AG04450 (cell line): ENCODE measurements at places on chromosomes 1 and 21. TPM values are rescaled to one million over a fixed set of nuclear protein-coding genes. Genes with fewer than 3 reads are reported as not detected.

Gene PRAMEF6
- not detected in 2 replicates for polyA plus RNA-seq

Gene ADAMTSL4
- polyA plus RNA-seq = 4.2 and 4.9 TPM in 2 replicates

Gene XPR1
- 53.0 and 63.2 TPM in 2 replicates for polyA plus RNA-seq

Gene LCE1F
- not detected in 2 replicates for polyA plus RNA-seq

Gene AMY2A
- not detected in 2 replicates for polyA plus RNA-seq

Gene CFHR4
- not detected in 2 replicates for polyA plus RNA-seq

Gene GPX7
- 14.1 and 16.9 TPM in 2 replicates for polyA plus RNA-seq
